ENCODE measurements at places on chromosomes 2 and 18. TPM values are rescaled to one million over a fixed set of nuclear protein-coding genes. Genes with fewer than 3 reads are reported as not detected.

The RNF103 gene
- total RNA-seq, result 18.7 TPM

The AQP12B gene
- not detected for total RNA-seq

The HNMT gene
- 11.3 TPM for total RNA-seq

The FNDC4 gene
- 47.0 TPM for total RNA-seq

The IRS1 gene
- total RNA-seq, result 0.07 TPM
